ENCODE measurements at places on chromosomes 7 and 10. TPM values are rescaled to one million over a fixed set of nuclear protein-coding genes. Genes with fewer than 3 reads are reported as not detected.

CALHM3 gene
- total RNA-seq: not detected

PHF14 gene
- 13.0 TPM for total RNA-seq

TFPI2 gene
- 5.9 TPM for total RNA-seq

DNA sequence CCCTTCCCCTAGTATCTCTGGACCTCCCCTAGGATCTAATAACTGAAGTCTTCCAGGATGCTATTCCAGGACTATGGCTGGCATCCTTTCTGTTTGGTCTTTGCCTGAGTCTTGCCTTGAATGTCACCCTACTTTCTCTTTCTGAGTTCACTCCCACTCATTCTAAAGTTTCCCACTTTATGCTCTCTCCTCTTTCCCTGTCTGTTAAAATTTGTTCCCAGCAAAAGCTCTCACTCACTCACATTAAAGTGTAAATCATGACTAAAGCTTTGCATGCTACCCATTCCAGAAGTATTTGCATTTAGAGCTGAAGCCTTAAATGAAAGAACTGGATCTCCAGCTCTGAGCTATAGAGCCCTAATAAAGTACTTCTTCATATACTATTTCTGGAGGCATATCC lies 42.1 kb upstream of the RAPGEF5 start:
- H3K4me1 ChIP-seq: no peaks in the 10 kb centered on the region
- no peak overlapping the region for H3K27ac ChIP-seq
- no peak overlapping the region for H3K4me3 ChIP-seq
- no peaks in the 10 kb centered on the region for H3K36me3 ChIP-seq
- DNase-seq: no peak

DNA sequence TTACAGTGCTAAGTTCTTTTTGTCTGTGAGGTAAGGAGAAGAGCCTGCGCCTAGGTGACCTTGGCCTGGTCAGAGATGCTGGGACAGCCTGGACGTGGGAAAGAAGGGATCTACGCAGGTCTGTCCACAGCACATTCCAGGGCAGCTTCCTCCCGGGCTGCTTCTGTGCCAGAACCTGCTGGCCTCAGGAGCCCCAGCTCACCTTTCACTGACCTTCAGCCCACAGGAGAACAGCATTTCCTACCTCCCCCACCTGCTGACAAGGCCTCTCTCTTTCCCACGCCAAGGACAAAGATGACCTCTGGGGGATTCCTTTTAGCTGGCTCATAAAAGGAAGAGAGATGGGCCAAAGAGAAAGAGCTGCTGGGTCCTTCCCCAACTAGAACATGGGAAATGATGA lies 260.6 kb downstream of the KCNMA1 start:
- no peaks in the 10 kb centered on the region for H3K36me3 ChIP-seq
- H3K4me1 ChIP-seq: no peaks in the 10 kb centered on the region
- H3K4me3 ChIP-seq: no peak overlapping the region
- H3K27ac ChIP-seq: no peak overlapping the region
- no peaks in the 10 kb centered on the region for H3K27me3 ChIP-seq
- no peak for DNase-seq

DNA sequence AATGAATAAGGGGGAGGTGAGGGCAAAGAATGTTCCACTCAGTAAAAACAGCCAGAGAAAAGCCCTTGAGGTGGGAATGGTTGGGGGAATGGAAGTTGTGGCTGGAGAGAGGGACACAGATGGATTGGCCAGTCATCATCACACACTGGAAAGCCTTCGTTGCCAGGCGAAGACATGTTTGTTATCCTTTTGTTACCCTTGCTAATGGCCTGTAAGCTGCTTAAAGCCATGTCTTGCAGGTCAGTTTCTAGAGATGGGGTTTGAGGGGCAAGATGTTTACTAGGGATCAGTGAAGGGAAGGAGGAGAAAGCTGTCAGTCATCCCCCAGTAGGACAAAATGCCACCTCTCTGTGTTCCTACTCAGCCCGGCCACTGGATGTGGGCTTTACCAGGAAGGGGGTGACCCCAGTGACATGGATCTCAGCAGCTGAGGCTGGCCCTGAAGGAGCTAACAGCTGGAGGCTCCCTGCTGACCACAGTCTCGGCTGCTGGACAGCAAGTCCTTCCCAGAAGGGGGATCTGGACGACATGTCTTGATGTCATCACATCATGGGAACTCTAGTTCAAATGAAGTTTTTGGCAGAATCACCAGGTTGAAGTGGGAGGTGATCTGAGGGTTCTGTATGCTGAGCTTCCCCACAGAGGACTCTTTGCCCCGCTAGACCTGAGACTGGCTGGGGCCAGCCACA lies 66.2 kb downstream of the TBXAS1 start:
- no peak overlapping the region for H3K27ac ChIP-seq
- H3K27me3 ChIP-seq: no peaks in the 10 kb centered on the region
- H3K4me1 ChIP-seq: no peaks in the 10 kb centered on the region
- no peaks in the 10 kb centered on the region for H3K36me3 ChIP-seq

DNA sequence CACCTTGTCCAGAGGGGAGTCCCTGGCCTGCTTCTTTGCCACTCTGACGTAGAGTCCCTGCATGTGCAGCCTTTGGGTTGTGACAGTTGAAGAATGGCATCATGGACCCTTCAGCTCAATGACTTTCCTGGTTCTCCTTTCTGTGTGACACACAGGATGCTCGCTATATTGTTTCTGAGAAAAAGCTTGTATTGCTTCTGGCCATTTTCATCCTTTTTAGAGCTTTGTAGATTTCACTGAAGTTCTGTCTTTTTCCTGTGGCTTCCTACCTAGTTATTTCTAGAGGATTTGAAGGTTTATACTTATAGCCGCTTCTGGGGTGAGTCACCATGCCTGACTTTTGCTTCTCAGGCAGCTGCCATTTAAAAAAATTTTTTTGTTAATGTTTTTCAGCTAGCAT lies 27.0 kb downstream of the SND1 start:
- no peak overlapping the region for H3K27ac ChIP-seq
- DNase-seq: no peak
- no peaks in the 10 kb centered on the region for H3K36me3 ChIP-seq
- H3K4me3 ChIP-seq: no peak overlapping the region
- H3K4me1 ChIP-seq: peaks cover 12% of the 10 kb centered on the region
- no peaks in the 10 kb centered on the region for H3K27me3 ChIP-seq

DNA sequence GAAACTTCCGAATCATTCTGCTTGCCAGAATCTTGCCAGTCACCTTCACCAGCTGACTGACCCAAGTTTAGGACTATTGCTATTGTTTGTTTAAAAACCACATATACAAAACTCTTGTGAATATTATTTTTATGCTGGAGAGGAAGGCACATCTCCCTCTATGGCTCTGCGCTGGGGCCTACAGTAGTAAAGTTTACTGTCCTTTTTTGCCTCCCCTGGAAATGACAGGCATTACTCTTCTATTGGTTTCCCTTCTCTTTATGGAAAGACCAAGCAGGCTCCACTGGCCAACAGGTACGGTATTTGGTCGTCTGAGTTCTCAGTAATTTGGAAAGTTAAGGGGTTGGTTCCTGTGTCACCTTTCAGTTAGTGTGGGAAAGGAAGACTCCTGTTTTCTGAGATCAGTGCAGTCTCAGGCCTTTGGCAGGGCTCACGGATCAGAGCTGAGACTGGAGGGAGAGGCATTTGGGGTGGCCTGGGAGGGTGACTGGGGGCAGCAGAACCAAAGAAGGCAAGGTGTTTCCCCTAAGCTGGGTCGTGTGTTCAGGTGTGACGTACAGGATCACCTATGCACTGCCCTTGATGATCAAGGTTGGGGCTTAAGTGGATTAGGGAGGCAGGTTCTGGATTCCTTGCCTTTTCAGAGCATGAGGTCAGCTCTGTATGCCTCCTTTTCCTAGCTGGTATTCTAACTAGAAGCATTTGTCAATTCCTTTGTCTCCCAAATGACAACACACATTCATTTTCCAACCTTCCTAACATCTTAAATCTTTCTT lies 16.0 kb upstream of the KIF5B start:
- DNase-seq: no peak
- H3K27me3 ChIP-seq: no peaks in the 10 kb centered on the region
- no peak overlapping the region for H3K27ac ChIP-seq
- no peaks in the 10 kb centered on the region for H3K36me3 ChIP-seq
- no peaks in the 10 kb centered on the region for H3K4me1 ChIP-seq

DNA sequence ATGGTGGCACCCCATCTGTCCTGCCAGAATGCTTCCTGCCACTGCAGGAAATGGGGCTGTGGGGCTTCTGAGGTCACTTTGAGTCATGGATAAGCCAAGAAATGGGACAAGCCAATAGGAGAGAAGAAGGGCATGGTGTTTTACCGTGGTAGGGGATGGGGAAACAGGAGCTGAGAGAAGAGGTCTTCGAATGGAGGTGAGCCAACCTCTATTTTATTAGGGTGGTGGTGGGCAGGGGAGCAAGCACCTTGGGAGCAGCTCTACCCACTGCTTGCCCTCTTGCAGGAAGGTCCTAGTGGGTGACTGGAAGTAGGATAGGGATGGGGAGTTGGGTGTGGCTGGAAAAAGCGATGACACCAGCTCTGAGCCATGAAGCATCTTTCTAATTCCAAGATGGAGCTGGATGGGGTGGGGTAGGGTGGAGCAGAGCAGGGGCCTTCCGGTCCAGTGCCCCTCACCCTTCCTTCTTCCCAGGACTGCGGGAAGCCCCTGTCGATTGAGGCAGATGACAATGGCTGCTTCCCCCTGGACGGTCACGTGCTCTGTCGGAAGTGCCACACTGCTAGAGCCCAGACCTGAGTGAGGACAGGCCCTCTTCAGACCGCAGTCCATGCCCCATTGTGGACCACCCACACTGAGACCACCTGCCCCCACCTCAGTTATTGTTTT lies 9.1 kb downstream of the ZYX start:
- H3K27me3 ChIP-seq: no peaks in the 10 kb centered on the region
- peaks cover 59% of the 10 kb centered on the region for H3K36me3 ChIP-seq
- H3K4me3 ChIP-seq: no peak overlapping the region
- H3K4me1 ChIP-seq: peaks cover 96% of the 10 kb centered on the region
- DNase-seq: no peak

Data from right atrium auricular region (tissue), 2 donors.